AG20443 (cell line): ENCODE measurements at places on chromosomes 2 and 18.

DNA sequence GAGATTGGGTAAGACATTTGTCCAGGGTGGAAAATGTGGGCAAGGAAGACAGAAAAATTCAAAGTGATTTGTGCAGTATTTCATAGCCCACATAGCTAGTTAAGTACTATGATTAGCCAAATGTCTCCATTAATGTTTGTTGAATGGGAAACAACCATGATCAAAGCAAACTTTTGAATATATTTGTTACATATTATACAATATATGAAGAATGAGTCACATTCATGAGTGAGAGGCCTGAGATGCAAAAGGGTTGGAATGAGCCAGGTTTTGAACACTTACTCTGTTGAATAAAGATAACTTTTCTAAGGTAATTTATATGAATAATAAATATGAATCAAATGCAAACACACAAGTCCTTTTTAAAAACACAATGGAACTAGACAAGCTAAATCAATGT, 984.5 kb upstream of the CDH2 start:
- no peak for DNase-seq

DNA sequence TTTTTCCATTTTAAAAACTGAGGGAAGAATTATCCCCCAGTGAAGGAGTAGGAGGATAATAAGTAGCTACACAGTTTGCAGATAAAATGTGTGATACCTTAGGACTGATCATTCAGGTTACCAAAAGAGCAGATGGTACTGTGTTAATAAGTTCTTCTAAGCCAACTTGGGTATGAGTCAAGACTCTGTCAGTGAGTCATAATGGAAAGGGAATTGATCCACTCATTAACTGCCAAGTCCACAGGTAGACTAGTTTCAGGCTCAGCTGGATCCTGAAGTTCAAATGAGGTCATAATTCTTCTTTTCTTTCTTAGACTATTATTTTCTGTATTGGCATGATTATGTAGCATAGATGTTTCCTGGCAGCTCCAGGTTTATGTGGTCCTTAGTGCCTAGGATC, 142.4 kb upstream of the ALPP start:
- DNase-seq = no peak

GRCh38 chr2:189467160-189467559, 25.9 kb downstream of the WDR75 start:
- DNase-seq = no peak

DNA sequence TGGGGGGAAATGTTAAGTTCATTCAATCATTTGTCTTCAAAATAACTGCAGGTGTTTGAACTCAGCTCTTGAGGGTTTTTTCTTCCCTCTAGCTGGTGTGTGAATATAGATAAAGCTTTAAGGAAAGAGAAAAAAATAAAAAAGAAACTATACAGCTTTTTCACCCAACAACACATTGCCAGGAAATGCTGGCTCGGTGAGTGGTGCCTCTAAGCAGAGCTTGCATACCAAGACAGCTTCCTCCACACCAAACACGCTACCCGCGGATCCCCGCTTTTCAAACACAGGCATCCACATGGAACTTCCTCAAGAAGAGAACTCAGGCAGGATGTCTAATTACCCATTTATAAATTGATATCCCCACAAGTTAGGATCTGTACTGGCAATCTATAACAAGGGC, 69.8 kb upstream of the TANK start:
- DNase-seq = no peak

DNA sequence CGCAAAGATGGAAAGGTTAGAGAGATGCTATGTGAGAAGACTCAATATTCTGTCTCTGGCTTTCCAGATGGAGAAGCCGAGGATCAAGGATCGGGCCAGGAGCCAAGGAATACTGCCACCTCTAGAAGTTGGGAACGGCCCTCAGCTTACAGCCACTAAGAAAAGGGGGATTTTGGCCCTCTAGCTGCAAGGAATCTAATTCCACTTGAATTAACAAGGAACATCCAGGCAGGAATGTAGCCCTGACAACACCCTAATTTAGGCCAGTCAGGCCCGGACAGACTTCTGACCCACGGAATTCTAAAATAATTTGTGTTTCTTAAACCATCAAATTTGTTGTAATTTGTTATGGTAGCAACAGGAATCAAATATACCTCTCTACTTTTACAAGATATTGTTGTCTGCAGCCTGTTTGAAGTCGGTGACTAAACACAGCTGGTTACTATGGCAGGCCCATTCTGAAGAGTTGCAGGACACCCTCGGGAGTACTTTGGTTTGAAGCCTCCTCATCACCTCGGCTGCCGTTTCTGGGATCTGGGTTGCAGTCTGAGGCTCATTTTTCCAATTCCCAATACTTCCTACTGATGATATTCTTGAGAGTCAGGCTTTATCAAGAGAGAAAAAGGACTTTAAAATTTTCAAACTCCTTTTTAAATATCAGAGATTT, 1131.2 kb downstream of the TSN start:
- no peak for DNase-seq

GRCh38 chr2:37570773-37571586, 100.5 kb downstream of the CDC42EP3 start:
- peak; percentile 76 for DNase-seq

DNA sequence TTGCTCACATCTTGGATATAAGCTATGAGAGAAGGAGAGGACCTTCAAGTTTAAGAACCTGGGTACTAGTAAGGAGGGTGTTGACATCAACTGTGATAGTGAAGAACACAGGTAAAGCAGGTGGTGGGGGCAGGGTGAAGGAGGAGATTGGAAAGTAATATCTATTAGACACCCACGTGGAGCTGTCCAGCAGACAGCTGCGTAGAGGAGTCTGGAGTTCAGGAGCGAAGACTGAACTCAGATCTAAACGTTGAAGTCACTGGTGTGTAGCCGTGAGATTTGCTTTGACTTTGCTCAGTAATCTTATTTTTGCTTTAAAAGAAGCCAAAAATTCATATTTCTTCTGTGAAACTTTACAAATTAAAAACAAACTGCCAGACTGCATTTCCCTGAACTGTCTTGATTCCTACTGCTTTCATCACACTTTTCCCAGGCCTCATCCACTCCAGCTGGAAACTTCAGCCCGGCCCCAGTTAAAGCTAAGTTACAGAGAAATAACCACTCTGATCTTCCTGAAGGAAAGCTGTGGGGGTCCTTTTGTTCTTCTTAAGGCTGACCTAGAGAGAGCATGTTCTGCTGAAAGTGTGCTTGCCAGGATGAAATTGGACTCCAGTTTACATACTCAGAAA, 533.3 kb downstream of the CNTNAP5 start:
- no peak for DNase-seq

GRCh38 chr2:171244466-171244969, 83.8 kb upstream of the TLK1 start:
- DNase-seq = peak; percentile 52
